GM23248 (cell line): ENCODE measurements at places on chromosomes 13 and 19. TPM values are rescaled to one million over a fixed set of nuclear protein-coding genes. Genes with fewer than 3 reads are reported as not detected.
A peak's percentile ranks its signal among the peaks of the same experiment; 100 is the strongest.

DNA sequence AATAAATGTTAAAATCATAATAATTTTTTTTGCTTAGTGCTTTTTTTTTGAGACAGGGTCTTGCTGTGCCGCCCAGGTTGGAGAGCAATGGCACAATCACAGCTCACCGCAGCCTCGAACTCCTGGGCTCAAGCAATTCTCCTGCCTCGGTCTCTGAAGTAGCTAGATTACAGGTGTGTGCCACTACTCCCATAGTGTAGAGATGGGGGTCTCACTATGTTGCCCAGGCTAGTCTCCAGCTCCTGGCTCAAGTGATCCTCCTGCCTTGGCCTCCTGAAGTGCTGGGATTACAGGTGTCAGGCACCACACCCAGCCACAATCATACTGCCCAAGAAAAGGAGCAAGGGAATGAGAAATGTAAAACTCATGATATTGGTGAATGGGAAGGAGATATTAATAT lies 5.1 kb downstream of the FBL start:
- no peak overlapping the region for H3K4me3 ChIP-seq
- H3K4me1 ChIP-seq: peaks cover 21% of the 10 kb centered on the region; the same call in 1 of the 2 replicates

GRCh38 chr13:111949311-111949710 lies 117.6 kb upstream of the SOX1 start:
- no peaks in the 10 kb centered on the region for H3K27me3 ChIP-seq
- no peak for DNase-seq
- no peaks in the 10 kb centered on the region for H3K36me3 ChIP-seq
- no peak overlapping the region for H3K27ac ChIP-seq

- no peak overlapping the region for H3K27ac ChIP-seq
- no peak for DNase-seq
- H3K27me3 ChIP-seq: no peaks in the 10 kb centered on the region
Observed at GRCh38 chr19:2942928-2943640, 1.7 kb downstream of the ZNF77 start.

DNA sequence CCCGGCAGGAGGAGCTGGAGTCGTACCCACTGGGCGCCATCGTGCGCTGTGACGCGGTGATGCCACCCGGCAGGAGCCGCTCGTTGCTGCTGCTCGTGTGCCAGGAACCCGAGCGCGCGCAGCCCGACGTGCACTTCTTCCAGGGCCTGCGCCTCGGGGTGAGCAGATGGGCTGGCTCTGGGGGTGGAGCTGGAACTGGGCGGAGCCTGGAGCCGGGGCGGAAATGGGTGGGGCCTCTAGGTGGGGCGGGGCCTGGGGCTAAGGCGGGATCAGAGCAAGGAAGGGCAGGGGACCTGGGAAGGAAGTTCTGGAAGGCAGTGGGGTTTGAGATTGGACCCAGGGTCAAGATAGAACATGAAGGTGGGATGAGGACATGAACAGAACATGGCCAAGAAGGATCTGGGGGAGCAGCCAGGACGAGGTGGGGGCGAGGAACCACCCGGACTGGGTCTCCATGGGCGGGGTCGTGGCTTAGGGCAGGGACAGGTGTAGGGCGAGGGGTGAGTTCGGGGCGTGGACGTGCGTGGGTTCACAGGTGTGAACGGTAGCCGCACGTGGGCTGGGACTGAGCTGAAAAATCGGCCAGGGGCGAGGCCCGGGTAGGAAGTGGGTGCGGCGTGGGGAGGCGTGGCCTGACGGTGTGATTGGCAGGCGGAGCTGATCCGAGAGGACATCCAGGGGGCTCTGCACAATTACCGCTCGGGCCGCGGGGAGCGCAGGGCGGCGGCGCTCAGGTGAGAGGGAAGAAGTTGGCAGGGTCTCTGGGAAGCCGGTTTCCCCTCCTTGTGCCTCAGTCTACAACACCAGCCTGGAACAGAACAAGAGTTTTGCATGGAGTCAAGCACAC lies 4.7 kb downstream of the EPS8L1 start:
- no peaks in the 10 kb centered on the region for H3K36me3 ChIP-seq
- peaks cover 60% of the 10 kb centered on the region for H3K27me3 ChIP-seq
- no peaks in the 10 kb centered on the region for H3K4me1 ChIP-seq

DNA sequence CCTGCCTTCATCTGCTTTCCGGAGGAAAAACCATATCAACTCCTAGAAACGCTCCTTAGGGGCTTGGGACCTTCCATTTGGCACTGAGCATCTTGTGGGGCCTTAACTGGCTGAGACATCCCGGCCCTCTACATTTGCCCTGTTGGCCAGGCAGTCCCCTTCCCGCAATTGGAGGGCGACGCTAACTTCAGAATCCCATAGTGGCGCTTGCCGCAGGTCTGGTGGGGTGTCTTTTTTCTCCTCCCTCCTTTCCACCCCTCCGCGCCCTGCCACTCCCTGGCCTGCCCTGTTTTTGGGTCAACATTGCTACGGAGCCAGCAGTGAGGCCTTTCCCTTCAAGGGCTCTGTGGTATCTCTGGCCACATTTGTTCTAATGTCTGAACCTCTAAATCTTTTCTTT lies 13.6 kb upstream of the CRTC1 start:
- no peaks in the 10 kb centered on the region for H3K27me3 ChIP-seq
- H3K36me3 ChIP-seq: no peaks in the 10 kb centered on the region
- H3K4me3 ChIP-seq: no peak overlapping the region

GRCh38 chr19:13260883-13261653 lies 110.9 kb downstream of the IER2 start:
- no peaks in the 10 kb centered on the region for H3K36me3 ChIP-seq
- H3K4me1 ChIP-seq: peaks cover 18% of the 10 kb centered on the region
- H3K27me3 ChIP-seq: no peaks in the 10 kb centered on the region
- H3K27ac ChIP-seq: peak overlapping the region; percentile 81
- peak; percentile 97 for DNase-seq

DNA sequence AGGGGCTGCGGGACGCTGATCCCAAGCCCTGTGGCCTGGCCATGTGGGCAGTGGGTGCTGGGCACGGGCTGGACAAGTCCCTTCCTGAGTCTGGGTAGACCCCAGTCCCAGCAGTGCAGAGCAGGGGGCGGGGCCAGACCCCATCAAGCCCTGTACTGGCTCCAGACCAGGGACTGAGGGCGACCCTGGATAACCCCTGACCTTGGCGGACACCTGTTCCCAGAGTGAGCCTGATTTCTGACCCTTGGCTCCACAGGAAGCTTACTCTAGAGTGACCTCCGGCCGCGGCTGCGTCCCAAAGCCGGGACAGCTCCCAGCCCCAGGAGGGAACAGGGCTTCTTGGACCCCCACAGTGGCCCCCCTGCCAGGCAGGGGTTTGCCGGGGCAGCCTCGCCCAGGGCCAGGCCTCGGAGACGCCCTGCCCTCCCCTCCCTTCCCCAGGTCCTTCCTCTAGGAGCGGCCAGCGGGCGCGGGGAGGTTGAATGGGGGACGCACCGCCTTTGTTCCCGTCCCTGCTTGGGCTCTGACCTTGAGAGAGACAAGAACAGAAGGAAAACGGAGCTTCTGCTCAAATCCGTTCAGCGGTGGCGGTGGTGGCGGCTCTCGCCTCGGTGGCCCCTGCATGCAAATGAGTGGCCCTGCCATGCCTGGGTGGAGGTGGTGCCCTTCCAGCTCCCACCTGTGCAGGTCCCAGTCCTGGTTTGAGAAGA lies 2.3 kb upstream of the EFNA2 start:
- H3K4me3 ChIP-seq: no peak overlapping the region
- no peaks in the 10 kb centered on the region for H3K36me3 ChIP-seq
- peaks cover 38% of the 10 kb centered on the region for H3K27me3 ChIP-seq
- DNase-seq: no peak
- H3K4me1 ChIP-seq: no peaks in the 10 kb centered on the region

The PRR12 gene
- 2.7 and 2.9 TPM in 2 replicates for total RNA-seq

The CASP14 gene
- not detected in 2 replicates for total RNA-seq

The FFAR1 gene
- not detected in 2 replicates for total RNA-seq

The OR4F17 gene
- total RNA-seq: not detected in 2 replicates

The CFAP97D2 gene
- total RNA-seq: not detected in 2 replicates

The CEACAM20 gene
- total RNA-seq: not detected in 2 replicates
